ENCODE measurements at places on chromosomes 2 and 18.

DNA sequence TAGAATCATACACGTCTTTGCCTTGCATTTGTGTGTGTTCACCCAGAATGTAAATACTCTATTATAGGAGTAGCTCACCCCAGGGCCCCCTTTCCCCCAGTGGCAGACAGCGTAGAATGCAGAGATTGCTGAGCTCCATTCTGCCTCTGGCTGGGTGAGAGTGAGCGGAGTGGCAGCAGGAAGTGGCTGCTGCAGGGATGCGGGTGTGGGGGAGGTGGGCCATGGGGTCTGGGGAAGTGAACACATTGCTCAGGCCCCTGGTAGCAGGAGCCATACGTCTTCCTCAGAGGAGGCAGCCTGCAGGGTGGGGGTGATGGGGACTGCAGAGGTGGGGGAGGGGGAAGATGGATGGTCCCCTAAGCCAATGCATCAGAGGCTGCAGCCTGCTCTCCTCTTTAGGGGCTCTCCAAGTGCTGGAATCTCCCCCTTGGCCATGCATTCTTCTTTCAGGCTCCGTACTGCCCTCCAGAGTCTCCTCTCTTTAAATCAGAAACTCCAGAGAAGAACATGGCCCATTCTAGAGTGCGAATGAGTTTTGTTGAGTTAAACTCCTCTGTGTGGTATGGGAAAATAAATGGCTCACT is 72.2 kb downstream of the CELF4 start:
- no peak for DNase-seq

DNA sequence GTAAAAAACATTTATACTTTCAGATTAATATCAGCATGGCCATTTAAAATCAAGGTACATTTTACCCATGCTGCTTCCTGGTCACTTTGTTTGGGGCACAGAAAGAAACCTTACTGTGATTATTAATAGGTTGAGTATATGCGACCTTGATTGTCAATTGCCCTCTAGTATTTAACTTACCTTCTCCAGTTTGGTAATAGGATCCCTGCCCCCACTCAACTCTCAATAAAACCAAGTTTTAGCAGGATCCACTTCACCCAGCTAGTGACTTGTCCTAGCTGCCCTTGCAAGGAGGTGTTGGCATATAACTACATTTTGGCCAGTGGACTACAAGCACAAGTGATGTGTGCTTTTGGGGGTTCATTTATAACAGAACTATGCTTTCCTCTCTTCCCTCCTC is 34.3 kb downstream of the FANCL start:
- DNase-seq, result no peak

DNA sequence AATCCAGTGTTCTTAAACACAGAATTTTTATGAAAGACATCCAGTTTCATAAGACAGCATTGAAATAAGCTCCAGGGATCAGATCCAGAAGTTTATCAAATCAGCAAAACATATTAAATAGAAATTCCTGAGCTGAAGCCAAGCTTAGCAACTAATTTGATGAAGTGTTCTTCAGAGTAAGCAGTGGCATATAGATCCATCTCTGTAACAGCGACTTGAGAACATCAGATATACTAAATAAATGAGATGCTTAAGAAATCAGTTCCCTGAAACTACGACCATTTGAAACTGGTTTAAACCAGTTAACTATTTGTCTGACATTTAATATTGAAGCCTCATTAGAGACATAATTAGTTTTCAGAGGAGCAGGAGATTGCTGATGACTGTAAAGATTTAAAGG is 34.1 kb downstream of the PPP1R1C start:
- no peak for DNase-seq

- DNase-seq, result no peak
Measured at GRCh38 chr2:180442860-180443644, 436.0 kb upstream of the CWC22 start.

DNA sequence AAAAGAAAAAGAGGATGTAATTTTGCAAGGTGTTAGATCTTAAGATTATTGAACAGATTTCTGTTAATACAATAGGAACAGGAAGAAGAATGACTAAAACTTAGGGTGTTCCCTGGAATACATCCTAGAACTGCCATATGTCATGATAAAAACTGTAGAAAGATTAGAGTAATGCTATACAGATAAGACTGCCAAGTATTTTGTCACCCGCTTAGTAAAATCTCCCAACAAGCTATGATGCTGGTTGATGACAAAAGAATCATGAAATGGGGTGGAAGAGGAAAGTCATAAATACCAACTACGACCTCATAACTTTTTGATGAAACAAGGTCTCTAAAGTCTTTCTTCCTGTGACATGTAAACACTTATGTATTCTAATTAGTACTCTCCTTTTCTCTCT is 163.6 kb upstream of the COL3A1 start:
- no peak for DNase-seq

DNA sequence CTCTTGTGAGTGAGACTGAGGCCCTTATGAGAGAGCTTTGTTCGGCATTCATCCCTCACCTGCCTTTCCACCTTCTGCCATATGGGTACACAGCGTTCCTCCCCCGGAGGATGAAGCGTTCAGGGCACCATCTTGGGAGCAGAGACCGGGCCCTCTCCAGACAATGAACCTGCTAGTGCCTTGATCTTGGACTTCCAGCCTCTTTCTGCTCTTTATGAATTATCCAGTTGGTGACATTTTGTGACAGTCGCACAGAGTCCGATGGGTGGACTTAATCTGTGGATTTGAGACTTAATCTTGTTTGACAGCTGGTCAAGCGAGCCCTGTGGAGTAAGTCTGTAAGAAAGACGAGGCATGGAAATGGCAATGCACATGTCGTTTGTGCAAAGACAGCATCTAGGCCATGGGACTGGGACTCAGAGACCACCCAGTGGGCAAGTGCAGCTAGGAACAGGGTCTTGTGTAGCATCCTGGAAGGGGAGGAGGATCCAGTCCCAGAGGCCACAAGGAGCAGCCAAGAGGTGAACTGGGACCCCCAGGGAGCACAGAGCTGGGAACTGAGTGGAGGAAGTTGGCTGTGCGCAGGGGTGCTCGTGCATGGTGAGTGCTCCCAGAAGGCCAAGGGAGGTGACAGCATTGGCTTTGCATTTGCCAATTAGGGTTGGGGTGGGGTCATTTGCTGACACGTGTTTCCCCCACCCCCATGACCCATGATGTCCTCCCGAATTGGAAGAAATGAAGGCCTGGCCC is 69.5 kb upstream of the HDAC4 start:
- no peak for DNase-seq

DNA sequence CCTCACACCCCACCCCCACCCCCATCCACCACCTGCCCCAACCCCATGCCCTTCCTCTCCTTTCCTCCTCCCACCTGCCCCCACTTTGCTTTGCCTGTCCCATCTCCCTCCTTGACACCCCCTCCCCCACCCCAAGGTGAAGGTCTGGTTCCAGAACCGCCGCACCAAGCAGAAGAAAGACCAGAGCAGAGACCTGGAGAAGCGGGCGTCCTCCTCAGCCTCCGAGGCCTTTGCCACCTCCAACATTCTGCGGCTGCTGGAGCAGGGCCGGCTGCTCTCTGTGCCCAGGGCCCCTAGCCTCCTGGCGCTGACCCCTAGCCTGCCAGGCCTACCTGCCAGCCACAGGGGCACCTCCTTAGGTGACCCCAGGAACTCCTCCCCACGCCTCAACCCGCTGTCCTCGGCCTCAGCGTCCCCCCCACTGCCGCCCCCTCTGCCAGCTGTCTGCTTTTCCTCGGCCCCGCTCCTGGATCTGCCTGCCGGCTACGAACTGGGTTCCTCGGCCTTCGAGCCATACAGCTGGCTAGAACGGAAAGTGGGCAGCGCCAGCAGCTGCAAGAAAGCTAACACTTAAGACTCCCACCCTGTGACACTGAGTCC is 3.0 kb upstream of the ATP6V1B1 start:
- DNase-seq, result no peak

- no peak for DNase-seq
Measured at GRCh38 chr2:86201671-86202335, 2.5 kb downstream of the MRPL35 start.

DNA sequence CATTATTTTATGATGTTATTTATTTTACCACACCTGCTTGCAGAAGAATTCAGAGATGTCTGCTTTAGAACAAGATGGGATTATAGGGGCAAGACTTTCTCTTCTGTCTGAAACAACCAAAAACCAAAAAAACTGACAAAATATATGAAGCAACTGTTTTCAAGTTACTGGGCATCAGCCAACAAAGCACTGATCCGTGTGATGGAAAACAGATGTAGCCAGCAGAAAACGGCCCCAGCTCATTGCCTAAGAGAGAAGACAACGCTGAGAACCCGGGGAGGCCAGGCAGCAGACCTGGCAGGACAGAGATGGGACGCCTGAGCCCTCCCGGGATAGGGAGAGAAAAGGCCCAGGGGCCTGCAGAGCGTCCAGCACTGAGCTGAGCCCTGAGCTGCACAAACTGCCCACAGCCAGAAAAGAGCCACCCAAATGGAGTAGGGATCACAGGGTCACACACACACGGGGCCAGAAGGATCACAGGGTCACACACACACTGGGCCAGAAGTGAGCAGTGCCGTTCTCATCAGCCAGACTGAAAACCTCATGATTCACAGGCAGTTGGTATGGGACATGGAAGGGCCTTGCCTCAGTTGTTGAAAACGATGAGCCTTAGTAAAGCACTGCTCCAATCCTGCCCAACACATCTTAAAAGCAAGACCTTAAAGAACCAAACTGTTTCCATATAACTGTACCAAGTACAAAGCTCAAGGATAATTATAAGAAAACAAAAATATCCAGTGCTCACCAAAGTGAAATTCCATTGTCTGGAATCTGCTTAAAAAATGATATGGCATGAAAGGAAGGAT is 12.1 kb downstream of the PXDN start:
- no peak for DNase-seq

DNA sequence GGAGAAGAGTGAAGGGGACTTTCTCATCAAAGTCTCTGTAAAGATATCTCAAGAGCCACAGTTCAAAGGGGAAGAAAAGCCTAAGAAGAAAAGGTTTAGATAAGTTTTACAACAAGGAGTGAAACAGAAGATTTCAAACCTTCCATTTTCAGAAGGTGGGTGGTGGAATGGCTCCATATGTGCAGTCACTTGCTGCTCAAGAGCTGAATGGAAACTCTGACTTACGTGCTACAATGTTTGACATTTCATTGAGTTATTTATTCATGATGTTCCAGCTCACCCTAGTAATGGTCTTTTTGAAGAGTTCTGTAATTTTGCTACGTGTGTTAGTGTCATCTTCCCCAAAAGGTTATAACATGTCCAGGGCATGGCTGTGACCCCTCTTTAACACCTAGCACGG is 21.7 kb downstream of the LCT start:
- DNase-seq, result no peak

- no peak for DNase-seq
Measured at GRCh38 chr2:201126308-201127151, 10.6 kb downstream of the CFLAR start.

DNA sequence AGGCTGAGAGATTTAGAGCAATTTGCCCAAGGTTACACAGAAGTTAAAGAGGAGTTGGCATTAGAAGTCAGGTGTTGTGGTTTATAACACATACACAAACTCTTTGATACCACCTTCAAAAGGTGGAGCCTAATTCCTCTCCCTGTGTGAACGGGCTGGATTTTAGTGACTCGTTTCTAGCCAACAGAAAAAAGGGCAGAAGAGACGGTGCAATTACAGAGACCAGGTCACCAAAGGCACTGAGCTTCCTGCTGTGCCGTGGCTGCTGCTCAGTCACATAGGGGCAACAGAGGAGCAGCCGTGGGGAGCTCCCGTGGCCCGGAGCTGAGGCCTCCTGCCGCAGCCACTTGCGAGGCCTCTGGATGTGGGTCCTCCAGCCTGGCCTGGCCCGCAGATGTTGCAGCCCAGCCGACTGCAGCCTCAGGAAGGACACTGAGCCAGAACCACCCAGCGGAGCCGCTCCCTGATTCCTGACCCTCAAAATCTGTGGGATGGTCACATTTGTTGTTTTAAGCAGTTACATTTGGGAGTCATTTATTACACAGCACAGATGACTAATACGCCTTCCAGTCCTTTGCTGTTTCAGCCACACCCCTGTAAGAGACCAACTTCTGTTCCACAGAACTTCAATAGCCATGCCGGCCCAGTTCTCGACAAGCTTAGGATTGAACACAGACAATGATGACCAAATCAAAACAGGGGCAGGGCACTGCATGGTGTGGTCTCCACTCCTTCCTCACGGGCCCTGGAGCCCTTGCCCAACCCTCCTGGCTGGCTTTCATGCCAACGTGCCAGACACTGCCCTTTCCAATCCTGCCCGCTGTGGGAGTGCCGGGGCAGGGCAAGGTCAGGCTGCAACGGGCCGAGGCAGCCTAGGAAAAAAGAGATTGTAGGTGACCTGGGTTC is 17.1 kb downstream of the EDAR start:
- DNase-seq, result no peak
